ENCODE measurements at places on chromosomes 3 and 15. TPM values are rescaled to one million over a fixed set of nuclear protein-coding genes. Genes with fewer than 3 reads are reported as not detected.

The LDHAL6B gene
- not detected for total RNA-seq

- H3K27me3 ChIP-seq, result no peaks in the 10 kb centered on the region
- H3K36me3 ChIP-seq, result no peaks in the 10 kb centered on the region
- no peak overlapping the region for H3K27ac ChIP-seq
Observed at GRCh38 chr15:88375234-88375927, 91.8 kb downstream of the MRPL46 start.

DNA sequence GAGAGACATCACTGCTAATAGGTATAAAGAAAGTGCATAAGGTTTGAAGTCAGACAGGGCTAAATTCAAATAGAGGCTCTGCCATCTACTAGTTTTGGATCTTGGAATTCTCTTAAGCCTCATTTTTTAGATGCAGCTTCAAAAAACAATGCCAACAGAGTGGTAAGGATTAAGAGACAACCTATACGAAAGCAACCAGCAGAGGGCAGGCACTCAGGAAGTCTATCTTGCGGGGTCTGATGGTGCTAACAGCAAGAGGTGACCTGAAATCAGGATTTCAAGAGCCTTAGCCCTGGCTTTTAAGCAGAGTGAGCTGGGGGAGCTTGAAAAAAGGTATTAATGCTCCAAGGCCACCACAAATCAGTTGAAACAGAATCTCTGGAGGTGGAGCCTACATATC, 40.7 kb downstream of the LDHAL6B start:
- no peak overlapping the region for H3K27ac ChIP-seq
- no peak overlapping the region for H3K4me3 ChIP-seq
- DNase-seq, result no peak
- no peaks in the 10 kb centered on the region for H3K36me3 ChIP-seq

The ARHGEF26 gene
- total RNA-seq, result 29.2 TPM

GRCh38 chr3:153397794-153398193, 235.8 kb downstream of the RAP2B start:
- H3K27me3 ChIP-seq, result no peaks in the 10 kb centered on the region
- no peak for DNase-seq
- no peak overlapping the region for H3K4me3 ChIP-seq
- peaks cover 15% of the 10 kb centered on the region for H3K4me1 ChIP-seq
- H3K36me3 ChIP-seq, result no peaks in the 10 kb centered on the region

DNA sequence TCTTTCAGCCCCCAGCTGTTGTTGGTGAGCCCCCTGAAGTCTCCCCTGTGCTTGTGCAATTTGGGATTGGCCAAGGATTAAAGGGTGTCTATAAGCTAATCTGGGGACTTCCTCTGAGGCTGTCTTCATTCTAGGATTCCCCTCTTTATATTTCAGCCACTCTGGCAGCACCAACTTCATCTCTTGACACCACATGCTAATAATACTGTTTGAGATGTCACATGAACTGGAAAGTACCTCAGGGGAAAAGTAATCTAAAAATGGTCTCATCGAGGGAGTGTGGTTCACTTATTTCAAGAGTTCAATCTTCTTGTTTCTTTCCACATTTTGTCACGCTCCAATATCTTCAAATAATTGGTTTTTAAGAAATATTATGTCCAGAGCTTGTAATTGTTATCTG, 279.2 kb upstream of the TMC3 start:
- no peaks in the 10 kb centered on the region for H3K36me3 ChIP-seq
- H3K27ac ChIP-seq, result no peak overlapping the region
- no peak for DNase-seq
- H3K4me1 ChIP-seq, result no peaks in the 10 kb centered on the region
- H3K27me3 ChIP-seq, result no peaks in the 10 kb centered on the region

The SNUPN gene
- total RNA-seq, result 21.9 TPM

GRCh38 chr3:5750874-5751640, 563.5 kb downstream of the EDEM1 start:
- no peaks in the 10 kb centered on the region for H3K27me3 ChIP-seq
- H3K4me1 ChIP-seq, result peaks cover 5% of the 10 kb centered on the region
- H3K27ac ChIP-seq, result no peak overlapping the region
- no peaks in the 10 kb centered on the region for H3K36me3 ChIP-seq
- DNase-seq, result no peak

The CAMK2N2 gene
- total RNA-seq, result not detected

DNA sequence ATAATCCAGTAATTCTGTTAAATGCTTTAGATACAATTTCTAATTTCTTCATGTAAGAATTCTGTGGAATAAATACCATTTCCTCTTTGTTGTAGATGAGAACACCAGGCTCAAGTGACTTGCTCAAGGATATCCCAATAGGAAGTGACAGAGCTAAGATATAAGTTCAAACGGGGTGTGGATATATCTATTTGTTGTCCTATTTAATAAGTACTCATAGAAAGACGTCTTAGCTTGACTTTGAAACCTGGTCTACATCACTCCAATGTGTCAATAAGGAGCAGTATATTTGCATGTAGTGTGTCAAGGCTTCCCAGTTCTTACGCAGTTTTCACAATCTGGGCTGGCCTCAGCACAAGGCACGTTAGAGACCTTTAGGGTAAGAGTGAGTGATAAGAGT, 4.7 kb upstream of the GCSAM start:
- H3K4me3 ChIP-seq, result no peak overlapping the region
- no peak for DNase-seq
- H3K4me1 ChIP-seq, result no peaks in the 10 kb centered on the region
- H3K27me3 ChIP-seq, result no peaks in the 10 kb centered on the region
- H3K27ac ChIP-seq, result no peak overlapping the region

The WDR82 gene
- 44.4 TPM for total RNA-seq
